ENCODE measurements at places on chromosomes 2 and 18.

DNA sequence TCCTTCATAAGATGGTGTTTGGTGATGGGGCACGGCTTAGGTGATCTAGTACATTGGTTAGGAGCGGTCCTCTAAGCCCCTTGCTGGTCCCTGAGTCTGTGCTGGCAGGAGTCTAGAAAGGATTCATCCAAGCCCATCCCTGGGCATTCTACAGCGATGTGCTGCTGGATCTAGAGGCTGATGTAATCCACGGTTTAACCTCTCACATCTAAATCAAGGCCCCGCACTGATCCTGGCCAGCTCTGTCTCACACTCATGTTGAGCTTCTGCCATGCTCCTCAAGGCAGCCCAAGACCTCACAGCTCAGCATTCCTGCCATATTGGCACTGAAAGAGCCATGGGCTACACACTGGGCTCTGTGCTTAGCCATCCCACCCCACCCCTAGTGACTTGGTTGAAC, 664.8 kb downstream of the STK39 start:
- DNase-seq, result no peak

GRCh38 chr2:236294647-236295046, 30.4 kb upstream of the ASB18 start:
- DNase-seq, result no peak

GRCh38 chr18:65990174-65990690, 239.4 kb downstream of the CDH7 start:
- DNase-seq, result peak; percentile 37

- no peak for DNase-seq
These were observed 115.6 kb upstream of the AGAP1 start for GRCh38 chr2:235378246-235378645.

- DNase-seq, result no peak
These were observed 210.5 kb upstream of the GATA6 start for GRCh38 chr18:21958707-21959450.

- peak; percentile 3 for DNase-seq
These were observed 134.4 kb downstream of the COL4A4 start for GRCh38 chr2:227029426-227030105.

DNA sequence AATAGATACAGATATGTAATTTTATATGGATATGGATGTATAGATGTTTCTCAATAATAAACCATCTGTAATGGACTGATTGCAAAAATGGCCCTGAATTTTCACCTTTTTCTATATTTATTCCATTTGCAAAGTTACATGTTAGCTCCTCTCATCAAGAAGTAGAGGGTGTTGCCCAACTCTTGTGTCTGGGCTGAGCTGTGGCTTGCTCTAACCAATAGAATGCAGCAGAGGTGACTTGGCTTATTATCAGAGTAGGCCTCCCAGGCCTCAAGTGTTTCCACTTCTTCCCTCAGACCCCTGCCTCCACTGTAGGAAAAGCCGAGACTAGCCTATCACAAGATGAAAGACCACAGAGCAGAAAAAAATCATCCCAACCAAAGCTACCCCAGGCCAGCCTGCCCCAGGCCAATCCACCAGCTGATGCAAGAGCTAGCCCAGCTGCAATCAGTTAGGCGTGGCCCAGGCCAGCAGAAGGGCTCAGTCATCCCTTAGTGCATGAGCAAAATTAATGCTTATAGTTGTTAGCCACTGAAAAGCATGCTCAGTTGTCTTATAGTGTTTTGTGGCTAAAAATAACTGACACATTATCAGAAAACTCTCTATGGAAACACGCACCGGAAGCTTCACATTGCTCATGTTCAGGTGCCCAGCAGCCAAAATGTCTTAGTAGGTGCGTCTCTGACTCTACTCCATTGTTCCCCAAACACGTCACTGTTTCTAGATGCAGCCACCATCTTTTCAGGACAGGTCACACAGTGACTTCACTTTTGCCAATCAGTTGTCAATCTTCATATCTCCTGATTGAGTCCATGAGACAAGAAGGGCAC, 464.0 kb downstream of the FBXO15 start:
- no peak for DNase-seq

GRCh38 chr2:161384864-161385263, 31.2 kb upstream of the TBR1 start:
- peak; percentile 29 for DNase-seq

DNA sequence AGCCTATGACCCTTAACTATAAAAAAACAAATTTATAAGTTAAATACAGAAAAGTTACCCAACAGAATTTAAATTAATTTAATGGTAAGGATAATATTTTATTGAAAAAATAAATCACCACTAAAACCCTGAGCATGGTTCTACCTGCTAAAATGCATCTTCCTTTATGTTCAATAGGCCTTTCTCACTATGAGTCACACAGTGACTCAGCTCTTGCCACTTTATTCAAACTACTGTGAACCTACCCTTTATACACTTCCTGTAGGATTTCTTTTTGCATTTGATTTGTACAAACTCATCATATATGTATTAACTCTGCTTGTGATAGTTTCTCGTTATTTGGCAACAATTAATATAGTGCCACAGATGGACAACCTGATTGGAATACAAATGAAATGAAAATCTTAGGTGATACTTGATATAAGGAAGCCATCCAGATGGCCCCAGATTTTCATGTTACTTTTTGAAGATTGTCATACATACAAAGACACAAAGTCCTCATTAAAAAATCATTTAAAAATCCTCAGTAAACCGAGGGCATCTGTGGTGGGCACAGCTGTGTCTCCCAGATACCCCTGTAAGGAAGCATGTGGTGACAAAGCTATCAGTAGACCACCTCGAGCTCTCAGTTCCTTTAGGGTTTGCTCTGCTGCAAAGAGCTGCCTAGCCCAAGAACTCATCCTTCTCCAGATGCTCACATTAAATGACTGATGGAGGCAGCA, 55.2 kb upstream of the COBLL1 start:
- no peak for DNase-seq

- no peak for DNase-seq
These were observed 1.8 kb upstream of the HDAC4 start for GRCh38 chr2:239402666-239403065.

DNA sequence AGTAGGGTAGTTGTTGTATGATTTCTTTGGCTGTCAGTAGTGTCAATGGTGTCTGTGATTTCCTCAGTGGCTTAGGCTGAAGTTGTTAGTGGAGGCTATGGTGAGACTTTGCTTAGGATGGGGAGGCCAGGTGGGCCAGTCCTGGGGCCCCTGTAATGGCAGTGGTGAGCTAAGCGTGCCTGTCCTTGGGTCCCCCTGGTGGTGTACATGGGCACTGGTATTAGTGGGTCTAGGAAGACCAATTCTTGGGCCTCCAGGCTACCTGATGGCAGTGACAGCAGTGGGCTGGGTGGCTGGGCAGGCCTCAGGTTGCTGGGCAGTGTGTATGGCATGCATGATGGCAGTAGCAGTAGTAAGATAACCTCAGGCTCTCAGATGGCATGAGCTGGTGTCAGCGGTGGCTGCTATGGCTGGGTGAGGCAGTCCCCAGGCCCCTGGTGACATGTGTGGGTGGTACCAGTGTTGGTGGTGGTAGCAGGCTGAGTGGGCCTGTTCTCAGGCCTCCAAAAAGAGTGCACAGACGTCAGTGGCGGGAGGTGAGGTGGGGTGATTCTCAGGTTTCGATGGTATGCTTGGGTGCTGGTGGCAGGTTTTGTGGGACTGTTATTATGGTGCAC, 103.2 kb downstream of the KLHL14 start:
- DNase-seq, result peak; percentile 69

GRCh38 chr2:63544017-63544627, 44.2 kb downstream of the WDPCP start:
- peak; percentile 4 for DNase-seq

DNA sequence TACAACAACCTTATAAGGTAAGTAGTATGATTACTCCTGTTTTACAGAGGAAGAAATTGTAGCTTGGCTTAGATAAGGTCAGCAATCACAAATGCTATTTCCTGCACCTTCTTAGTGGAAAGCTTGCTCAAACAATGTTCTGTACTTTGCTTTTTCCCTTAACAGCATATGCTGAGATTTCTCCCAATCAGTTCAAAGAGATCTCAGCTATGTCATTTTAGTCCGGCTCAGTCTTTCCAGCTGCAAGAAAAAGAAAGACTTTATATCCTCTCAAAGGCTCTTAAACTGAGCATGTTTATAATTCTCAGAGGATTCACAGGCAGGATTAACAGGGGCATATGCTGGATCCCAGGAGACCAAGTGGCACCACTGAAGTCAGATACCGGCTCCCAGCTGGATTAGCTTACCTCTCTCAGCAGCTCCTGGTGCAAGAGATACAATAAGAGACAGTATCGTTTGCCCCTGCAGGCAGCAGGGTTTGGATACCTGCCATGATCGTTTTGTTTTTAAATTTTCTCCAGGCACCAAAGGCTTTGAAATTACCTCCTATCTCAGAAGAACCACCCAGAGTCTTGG, 29.5 kb downstream of the KIAA2012 start:
- peak; percentile 75 for DNase-seq

GRCh38 chr2:25606892-25607291, 66.5 kb downstream of the DTNB start:
- peak; percentile 29 for DNase-seq

DNA sequence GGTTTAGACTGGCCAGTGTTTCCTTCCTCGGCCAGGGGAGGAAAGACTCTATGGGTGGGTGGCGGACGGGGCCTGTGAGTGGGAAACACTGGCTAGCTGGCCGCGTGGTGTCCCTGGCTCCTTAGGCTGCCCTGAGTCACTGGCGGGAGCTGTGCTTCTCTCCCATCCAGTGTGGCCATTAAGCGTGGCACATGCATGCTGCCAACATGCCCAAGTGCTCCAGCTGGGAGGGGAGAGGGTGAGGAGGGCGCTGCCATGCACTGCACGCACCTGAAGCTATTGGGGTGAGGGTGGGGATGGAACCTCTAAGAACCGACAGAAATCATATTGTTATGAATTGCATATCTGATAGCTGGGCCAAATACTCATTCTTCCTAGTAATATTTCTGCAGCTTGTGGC, 270.8 kb downstream of the CALCRL start:
- DNase-seq, result no peak

- DNase-seq, result no peak
These were observed 253.1 kb downstream of the SH3BP4 start for GRCh38 chr2:235204948-235205347.

GRCh38 chr2:23745068-23745725, 181.7 kb downstream of the ATAD2B start:
- no peak for DNase-seq

DNA sequence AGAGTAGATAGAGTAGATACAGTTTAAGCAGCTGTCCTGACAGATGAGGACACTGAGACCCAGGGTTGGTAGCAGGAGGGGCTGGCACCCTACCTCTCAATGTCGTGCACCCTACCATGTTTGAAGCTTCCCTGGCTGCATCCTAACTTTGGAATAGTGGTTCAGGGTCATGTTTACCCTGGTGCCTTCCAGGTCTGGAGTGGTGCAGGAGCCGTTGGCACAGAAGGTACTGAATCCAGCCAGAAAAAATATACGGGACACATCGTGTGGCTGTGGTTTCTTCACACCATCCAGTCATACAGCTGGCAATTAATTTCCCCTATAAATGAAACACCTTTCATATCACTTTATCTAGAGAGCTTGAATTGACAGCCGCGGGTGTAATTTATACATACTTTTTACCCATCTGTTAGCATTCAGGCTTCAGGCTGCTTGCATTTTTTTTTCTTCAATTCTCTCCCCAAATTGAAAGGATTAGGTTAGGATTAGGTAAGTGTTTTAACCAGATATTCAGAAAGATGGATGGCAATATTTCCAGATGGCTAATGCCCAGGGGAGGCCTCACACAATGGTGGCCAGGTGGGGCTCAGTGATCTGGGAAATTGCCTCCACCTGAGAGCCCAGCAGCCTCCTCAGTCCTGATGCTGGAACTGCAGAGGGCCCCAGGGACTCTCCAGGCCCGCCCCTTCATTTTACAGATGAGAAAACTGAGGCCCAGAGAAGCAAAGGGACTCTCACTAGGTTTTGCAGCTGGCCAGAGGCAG, 127.0 kb downstream of the CELF4 start:
- peak; percentile 97 for DNase-seq

DNA sequence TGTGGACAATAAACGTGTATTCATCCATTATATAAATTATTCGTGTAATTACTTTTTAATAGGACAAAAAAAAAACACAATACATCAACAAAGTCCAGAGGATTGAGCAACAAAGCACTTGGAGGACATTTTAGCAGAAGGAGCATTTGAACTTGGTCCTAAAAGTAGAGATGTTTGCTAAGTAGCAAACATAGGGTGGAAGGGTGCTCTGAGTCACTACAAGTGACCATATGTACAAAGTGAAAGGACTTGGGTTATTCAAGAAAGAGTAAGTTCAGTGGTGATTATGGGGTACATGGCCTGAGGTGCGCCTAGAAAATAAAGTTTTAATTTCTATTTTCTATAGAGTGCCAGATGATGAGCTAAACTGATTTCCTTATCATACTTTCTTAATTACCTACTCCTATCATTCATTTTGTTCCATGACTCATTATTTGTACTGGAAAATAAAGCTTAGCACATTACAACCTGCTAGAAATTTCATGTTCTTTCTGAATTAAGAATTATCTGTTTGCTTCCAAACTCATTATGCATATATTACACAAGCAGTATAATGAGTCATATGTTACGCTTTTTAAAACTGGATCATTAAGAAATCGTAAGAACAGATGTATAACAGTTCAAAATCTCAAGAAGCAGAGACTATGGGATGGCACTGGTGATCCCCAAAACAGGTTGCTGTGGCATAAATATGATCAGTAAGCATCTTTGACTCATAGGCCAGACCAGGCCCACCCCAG, 13.1 kb upstream of the PPP1R1C start:
- no peak for DNase-seq

GRCh38 chr18:31247574-31248199, 70.3 kb upstream of the DSG1 start:
- no peak for DNase-seq

DNA sequence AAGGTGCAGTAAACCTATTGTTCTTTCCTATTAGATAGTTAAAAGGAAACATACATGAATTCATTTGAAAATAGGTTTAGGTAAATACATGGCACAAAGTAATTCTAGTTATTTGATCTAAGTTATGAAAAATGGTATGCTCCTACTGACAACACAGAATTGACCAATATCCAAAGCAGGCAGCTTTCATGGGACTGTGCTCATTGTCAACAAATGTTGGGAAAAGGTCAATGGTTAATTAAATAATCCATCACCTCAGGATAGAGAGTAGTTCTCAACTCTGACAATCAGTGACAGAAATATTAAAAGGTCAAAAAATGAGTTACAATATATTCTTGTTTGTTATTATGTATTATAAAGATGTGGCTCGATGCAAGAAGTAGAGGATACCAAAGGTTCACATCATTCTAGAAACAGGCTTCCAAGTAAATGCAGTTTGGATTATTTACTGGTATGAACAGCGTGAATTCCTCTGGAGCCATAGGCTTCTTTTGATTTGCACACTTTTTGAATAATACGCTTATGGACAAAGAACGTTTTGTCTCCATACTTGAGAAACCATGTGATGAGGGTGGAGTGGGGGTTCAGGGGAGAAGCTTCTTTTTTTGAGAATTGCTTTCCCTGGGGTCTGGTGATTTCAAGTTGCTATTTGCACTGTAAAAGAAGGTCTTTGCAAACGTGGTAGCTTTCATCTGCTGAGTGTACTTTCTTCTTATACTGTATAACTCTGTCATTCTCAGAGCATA, 422.0 kb upstream of the ZEB2 start:
- no peak for DNase-seq

DNA sequence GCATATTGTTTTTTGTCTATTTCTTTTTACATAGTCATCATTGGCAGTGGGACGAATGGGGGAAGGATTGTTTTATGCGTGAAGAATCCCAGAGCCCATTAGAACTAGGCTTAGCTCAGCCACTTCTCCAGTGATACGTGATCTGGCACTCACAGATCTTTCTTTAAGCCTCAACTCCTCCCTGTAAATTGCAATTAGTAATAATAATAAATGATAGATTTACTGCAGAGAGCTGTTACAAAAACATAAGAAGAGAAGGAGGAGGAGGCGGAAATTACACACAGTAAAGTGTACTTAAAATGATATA, 629.3 kb downstream of the NRXN1 start:
- no peak for DNase-seq

Data from NCI-H69 (cell line).